ENCODE measurements at places on chromosomes 16 and 17.

DNA sequence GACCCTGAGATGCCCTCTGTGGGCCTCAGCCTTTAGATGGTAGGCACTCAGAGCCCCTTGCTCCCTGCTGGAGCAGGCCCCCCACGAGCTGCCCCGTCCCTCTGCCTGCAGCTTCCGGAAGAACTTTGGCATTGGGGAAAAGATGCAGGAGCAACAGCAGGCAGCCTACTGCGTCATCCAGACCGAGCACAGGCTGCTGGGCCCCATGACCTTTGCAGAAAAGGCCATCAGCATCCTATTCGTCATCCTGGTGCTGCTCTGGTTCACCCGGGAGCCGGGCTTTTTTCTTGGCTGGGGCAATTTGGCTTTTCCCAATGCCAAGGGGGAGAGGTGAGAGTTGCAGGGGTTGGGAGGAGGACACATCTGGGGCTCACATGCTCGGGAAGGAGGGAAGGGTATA, 12.7 kb upstream of the FOXN1 start:
- no peak for DNase-seq

- DNase-seq, result no peak
Measured at GRCh38 chr17:68382582-68383085, 74.7 kb downstream of the WIPI1 start.

GRCh38 chr16:77499373-77500285, 64.8 kb upstream of the ADAMTS18 start:
- DNase-seq, result no peak

GRCh38 chr16:84826558-84826941, 6.8 kb downstream of the CRISPLD2 start:
- no peak for DNase-seq

- DNase-seq, result peak; percentile 63
Measured at GRCh38 chr17:75827308-75828075, 16.7 kb downstream of the UNC13D start.

GRCh38 chr17:37447641-37448040, 41.0 kb downstream of the TADA2A start:
- DNase-seq, result no peak

DNA sequence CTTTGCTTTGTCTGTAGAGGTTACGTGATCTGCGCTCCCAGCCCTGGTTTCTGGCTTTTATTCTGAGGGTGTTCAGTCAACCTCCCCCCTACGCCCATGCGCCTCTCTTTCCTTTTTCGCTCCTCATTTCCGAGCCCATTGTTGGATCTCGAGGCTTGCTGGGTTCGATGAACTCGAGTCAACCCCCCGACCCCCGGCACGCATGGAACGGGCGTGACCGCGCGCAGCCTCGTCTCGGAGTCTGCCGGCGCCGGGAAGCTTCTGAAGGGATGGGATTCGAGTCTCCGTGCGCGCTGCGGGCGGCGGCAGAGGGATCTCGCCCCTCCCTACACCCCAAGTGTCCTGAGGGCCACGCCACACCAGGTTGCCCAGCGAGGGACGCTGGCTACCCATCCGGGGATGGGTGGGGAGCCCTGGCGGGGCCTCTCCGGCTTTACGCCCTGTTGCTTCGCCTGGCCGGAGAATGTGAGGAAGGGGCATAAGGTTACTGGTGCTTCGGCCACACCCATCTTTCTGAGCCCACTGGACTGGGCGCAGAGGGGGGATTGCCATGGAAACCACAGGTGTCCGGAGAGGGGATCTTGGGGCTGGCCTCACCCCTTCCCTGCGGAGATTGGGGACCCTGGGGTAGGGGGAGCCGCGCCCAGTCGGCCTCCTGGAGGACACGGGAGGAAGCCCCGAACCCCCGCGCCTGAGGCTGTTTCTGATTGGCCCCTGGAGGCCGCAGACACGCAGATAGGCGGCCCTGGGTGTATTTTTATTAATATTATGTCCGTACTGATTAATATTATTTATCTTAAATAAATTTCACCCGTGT, 1.8 kb downstream of the MAPT start:
- DNase-seq, result no peak

- DNase-seq, result no peak
Measured at GRCh38 chr16:88624977-88625576, 13.3 kb upstream of the IL17C start.

GRCh38 chr17:59451706-59452105, 113.7 kb upstream of the DHX40 start:
- DNase-seq, result no peak

GRCh38 chr16:60681043-60681442, 1355.2 kb downstream of the CDH8 start:
- DNase-seq, result no peak

DNA sequence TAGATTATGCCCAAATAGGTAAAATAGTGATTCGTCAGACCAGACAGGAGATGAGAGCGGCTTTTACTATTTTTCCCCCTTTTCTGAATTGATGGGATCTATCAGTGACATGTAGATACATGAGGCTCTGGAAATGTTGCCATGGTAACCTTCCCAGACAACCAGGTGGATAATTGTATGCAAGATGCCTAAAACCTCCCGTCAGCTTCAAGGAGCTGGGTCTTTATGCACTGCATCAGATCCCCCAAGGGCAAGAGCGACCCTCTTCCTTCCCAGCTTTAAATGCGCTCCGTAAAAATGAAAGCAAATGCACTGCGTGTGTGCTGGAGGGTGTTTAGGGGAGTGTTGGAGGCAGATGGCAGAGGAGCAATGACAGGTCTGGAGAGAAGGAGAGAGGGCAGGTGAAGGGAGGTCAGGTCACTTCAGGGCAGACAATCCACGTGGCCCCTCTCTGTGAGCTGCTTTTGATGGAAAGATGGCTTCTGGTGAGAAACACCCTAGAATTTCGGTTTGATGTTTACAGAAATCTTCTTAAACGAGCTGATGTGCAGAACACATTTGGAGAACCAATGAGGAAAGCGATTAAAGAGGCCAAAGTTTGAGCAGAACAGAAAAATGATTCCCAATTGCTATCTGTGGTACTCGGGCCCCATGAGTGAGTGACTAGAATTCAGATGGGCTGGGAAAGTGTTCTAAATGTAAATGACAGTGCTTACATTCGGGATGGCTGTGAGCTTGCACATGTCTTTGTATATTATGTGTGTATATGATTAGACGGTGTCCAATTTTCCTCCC, 461.7 kb upstream of the HSBP1 start:
- no peak for DNase-seq

- DNase-seq, result no peak
Measured at GRCh38 chr17:80510772-80511171, 33.9 kb upstream of the RPTOR start.

Measured in stimulated activated CD4-positive, alpha-beta T cell treated with anti-CD3 and anti-CD28 coated beads, Interleukin-4, amount 100 ng/mL, for 4 hours (primary cell).